Left kidney (tissue), 8 donors: ENCODE measurements at places on chromosomes 3 and 15.

DNA sequence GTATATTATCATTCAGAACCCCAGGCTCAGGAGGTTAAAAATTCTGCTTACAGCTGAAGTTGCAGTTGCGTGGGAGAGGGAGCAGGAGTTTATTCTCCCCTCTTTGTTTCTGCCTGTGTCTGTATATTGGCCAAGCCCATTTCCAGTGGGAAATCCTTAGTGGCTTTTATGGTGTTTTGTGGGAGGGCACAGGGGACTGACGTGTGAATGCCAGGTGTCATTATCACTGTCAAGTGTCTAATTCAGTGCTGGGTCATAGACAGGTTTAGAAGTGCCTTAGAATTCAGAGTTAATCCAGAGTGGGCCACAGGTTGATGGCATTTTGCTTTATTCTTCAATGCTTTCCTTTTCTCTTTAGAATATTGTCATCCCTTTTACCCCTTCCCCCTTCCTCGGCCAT is 33.4 kb downstream of the SLCO3A1 start:
- DNase-seq, result no peak

GRCh38 chr3:69338911-69339310 is 47.0 kb downstream of the FRMD4B start:
- DNase-seq, result no peak

DNA sequence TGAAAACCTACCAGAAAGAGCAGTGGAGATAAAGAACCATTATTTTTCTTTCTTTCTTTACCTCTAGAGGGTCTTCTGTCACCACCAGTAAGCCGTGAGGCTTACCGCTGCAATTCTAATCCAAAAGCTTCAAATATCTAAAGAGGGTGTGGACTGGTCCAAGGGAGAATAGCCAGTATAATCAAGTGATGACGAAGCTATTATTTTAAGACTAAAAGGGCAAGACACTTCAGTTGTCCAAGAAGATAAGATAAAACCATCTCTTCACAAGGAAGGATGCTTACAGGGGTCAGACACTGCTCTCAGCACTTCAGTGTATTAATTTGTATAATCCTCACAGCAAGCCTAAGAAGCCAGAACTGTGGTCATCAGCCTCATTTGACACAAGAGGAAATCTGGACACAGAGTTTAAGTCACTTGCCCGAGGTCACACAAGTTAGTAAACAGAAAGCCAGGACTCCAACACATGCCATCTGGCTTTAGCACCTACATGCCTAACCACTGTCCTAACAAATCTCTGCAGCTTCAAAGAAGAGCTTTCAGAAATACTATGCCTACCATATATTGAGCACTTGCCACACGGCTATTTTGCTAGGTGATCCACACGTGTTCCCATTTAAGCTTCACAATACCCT is 14.6 kb downstream of the HDC start:
- no peak for DNase-seq

DNA sequence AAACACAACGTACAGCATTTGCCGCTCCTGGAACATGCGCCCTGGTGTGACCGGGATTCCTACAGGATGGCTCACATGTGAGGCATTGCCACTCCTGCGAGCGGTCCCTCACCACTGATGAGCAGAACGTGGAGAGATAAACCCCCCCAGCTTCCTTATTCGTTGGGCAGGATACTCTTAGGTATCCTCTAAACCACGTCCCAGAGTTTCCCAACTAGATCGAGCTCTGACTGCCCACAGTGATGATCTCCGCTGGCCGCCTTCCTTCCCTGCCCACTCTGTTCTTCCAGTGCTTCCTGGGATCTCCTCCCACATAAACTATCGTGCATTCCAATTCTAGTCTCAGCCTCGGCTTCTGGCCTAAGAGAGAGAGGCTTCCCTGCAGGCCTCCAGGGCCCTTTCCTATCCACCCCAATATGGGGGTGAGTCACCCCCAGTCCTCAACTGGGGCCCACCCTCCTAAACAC is 91.8 kb downstream of the TOP2B start:
- no peak for DNase-seq

DNA sequence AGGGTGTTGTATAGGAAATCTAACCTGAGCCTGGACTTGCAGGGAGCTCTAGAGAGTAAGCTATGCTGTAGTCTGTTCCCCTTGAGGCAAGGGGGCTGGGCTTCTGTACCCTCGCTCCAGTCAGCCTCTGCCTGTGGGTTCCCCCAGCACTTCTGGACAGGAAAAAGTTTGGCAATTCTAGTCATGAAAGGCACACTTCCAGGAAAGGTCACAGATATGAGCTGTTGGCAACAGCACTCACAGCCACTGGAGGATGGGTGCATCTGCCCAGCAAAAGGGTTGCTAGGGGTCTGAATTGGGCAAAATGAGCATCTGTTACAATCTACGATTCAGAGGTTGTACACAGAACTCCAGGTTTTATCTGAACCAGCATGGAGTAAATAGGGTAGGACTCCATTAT is 281.2 kb downstream of the ERC2 start:
- DNase-seq, result no peak

DNA sequence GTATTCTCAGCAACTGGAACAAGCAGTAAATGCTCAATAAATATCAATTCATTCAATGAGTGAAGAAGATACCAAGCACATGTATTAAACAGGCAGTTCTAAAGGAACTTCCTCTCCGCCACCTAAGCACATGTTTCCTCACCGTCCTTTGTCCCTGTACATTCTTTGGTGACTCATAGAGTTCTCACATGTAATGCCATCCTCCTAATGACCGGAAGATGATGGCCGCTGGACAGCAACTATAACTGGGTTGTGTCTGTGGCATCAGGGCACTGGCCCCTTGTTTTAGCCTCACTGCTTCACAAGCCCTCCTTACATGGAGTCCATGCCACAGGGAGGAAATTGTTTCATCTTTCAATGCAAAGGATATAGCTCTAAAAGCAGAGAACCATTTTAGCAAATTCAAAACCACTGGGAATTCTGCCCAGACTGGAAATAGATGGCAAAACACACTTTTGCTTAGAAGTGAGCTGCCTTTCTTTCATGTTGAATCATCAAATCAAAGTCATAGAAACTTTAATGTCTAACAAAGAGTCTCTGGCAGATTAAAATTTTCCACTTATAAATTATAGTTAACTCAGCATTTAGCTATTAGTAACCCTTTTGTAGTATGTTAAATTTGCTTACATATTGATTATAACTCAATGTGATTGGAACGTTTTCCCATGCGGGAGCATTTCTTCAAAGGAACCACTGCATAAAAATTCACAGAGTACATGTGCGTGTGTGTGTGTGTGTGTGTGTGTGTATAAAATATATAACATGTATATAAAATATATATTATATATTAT is 74.1 kb downstream of the GAP43 start:
- no peak for DNase-seq

GRCh38 chr15:36965570-36966342 is 134.6 kb downstream of the MEIS2 start:
- no peak for DNase-seq

DNA sequence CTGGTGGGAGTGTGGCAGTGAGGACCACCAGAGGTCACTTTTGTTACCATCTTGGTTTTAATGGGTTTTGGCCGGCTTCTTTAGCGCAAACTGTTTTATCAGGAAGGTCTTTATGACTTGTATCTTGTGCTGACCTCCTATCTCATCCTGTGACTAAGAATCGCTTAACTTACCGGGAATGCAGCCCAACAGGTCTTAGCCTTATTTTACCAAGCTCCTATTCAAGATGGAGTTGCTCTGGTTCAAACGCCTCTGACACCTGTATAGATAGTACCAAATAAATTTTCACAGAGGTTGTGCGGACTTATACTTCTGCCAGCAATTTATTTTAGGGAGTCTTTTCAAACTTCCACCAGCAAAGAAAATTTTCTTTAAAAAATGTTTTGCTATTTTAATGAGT is 13.6 kb upstream of the SLCO3A1 start:
- no peak for DNase-seq

DNA sequence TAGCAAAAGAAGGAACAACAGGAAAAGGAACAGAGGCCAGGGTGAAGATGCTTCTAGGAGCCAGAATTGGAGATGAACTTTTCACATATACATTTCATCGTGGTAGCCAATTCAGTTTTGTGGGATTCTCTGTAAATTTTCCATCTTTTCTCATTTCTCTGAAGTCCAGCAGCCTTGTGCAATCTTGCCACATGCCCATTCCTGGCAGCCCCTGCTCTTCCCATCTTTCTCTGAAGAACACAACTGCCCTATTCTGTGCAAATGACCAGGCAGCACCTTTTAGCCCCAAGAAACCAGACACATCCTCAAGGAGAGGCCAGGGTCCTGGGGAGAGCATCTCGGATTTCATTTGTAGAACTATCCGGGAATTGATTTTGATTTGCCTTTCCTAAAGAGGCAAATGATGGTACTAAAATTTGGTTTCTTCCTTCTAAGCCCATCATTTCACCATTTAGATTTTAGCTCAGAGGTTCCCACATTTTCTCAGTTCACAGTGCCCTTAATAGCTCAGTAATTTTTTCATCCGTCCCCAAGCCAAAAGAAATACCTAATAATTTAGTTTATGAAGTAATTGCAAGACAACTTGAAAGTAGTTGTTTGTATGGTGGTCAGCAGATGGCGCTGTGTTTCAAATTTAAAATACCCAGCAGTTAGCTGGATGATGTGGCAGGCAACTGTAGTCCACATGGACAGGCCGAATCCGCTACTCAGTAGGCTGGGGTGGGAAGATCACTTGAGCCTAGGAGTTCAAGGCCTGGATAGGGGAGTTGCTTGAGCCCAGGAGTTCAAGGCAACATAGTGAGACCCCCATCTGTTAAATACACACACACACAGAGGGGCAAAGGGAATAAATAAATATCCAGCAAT is 61.3 kb upstream of the ACKR4 start:
- peak; percentile 59 for DNase-seq

DNA sequence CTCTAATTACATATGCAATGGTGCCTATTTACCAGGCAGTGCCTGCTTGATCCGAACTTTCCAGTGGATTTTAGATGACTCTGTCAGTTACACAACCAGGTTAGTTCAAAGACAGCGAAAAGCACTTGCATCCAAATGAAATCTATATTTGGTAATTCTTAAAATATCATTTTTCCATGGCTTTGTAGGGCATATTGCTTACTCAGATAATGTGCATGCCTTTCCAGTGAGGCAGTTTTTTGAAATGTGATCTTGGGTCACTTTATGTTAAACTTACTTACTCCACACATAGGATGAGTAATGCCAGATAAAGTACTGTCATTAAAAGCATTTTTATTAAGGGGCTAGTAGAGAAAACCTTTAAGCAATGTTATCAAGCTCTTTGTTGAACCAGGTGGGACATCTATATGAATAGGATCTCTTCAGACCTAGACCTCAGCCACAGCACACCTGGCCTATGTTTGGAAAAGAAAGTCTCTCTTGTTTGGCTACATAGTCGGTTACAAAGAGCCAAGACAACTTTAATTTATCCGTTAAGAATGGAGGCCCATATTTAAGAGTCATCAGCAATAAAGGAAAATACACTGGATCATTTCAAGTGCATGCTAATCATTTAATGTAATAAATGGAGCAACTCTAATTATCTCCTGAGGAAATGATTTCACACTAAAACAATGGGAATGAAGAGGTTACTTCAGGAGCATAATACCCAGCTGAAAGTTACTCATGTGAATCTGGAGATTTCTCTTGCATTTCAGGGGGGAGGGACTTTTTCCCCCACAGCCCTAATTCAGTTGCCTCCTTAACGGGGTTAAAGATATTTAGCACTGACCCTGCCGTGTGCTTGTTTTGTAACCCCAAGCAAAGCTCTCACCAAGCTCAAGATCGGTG is 56.3 kb upstream of the TMCO5A start:
- DNase-seq, result no peak

GRCh38 chr15:50971542-50971941 is 63.1 kb downstream of the AP4E1 start:
- DNase-seq, result no peak

DNA sequence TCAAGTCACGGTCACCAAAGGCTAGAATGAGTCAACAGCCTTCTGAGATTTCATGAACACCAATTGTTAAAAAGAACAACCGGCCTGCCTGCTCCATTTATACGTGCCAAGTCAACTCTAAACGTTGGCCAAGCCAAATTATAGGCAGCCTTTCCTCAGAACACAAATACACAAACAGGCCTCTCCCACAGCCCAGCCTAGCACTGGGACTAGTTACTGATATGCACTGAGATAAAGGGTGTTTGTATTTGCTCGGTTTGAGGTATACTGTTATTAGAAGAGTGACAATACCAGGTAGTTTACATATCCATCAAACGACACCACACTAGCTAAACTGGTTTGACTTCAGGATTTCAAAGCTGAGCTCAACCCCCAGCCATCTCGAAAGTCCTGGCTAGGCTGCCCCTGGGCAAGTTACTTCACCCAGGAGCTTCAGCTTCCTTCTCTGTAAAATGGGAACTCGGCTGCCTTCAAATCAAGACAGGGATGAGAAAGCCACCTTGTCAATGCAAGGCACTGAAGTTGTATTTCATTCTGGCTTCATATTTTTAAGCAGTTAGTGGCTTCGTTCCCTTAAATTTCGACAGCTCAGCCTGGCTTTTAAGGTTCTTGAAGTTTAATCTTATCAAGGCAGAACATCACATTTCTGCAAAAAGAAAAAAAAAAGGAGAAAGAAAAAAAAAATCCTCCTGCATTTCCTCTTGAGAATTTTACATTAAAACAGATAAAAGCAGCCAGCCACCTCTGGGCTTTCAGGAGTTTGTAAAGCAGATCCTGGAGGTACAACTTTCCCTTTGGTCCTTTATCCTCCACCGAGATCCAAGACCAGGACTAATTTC is 4.0 kb downstream of the TLE3 start:
- DNase-seq, result no peak

DNA sequence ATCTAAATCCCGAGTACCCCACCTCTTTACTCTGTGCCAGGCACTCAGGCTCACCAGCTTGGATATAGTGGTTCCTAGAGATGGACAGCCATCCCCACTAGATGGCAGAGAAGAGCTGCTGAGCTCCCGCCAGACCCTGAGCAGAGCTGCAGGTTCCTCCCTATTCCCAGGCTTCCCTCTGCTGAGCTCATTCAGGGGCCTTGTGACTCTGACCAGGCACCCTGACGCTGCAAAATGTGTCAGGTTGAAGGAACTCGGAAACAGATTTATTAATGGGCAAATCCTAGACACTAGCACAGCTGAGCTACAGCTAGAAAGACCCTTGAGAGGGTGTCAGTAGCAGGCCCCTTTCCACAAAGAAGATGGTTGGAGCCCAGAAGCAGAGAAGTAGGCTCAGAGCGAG is 38.2 kb upstream of the RHO start:
- peak; percentile 79 for DNase-seq

- no peak for DNase-seq
Observed at GRCh38 chr3:22939349-22939748, 263.8 kb upstream of the UBE2E2 start.

GRCh38 chr3:21752749-21753347 is 1.8 kb upstream of the ZNF385D start:
- DNase-seq, result peak; percentile 46
